ENCODE measurements at places on chromosomes 2 and 18. TPM values are rescaled to one million over a fixed set of nuclear protein-coding genes. Genes with fewer than 3 reads are reported as not detected.
A peak's percentile ranks its signal among the peaks of the same experiment; 100 is the strongest.

GRCh38 chr2:61414674-61415073 lies 56.2 kb downstream of the USP34 start:
- DNase-seq: no peak

Gene CHST10
- total RNA-seq: 11.0 TPM

GRCh38 chr2:236824836-236825235 lies 255.2 kb downstream of the ACKR3 start:
- DNase-seq: no peak

- DNase-seq: no peak
These were observed 127.4 kb downstream of the NDUFA10 start for GRCh38 chr2:239897596-239898235.

DNA sequence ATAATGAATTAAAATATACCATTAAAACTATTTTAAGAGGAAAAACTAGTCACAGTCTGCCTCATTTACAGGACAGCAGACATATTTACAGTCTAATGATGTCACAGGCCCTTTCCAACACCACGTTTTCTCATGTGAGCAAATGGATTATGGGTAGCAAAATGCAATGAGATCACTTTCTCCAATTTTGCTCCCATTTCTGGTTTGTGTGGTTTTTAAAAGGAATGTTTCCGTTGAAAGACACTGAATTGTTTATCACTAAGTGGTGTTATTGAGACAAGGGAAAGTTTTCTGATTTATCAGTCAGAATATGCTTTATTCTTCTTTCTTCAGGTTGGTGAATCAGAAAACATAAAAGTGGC lies 11.4 kb upstream of the NR4A2 start:
- no peak for DNase-seq

Gene ESPNL
- not detected for total RNA-seq

Gene SOX11
- not detected for total RNA-seq

Gene IL36B
- not detected for total RNA-seq

GRCh38 chr2:170716851-170717598 lies 1.9 kb downstream of the SP5 start:
- DNase-seq: no peak

DNA sequence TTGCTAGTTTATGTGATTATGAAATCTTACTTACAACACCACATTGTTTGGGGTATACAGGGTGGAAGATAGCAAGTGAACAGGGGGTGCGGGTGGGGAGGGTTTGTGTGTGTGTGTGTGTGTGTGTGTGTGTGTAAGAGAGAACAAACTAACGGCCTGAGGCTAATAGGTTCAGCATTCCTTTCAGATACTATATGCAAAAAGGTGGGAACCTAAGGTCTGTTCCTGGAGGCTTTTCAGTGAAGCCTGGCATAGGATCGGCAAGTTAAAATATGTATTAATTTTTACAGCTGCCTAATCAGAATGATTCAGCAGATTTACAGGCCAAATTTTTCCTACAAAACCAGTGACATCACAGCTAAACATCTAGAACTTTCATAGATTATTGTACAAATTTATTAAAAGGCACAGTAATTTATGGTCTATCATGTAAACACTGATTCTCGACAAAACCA lies 7.6 kb upstream of the SPDYA start:
- no peak for DNase-seq

DNA sequence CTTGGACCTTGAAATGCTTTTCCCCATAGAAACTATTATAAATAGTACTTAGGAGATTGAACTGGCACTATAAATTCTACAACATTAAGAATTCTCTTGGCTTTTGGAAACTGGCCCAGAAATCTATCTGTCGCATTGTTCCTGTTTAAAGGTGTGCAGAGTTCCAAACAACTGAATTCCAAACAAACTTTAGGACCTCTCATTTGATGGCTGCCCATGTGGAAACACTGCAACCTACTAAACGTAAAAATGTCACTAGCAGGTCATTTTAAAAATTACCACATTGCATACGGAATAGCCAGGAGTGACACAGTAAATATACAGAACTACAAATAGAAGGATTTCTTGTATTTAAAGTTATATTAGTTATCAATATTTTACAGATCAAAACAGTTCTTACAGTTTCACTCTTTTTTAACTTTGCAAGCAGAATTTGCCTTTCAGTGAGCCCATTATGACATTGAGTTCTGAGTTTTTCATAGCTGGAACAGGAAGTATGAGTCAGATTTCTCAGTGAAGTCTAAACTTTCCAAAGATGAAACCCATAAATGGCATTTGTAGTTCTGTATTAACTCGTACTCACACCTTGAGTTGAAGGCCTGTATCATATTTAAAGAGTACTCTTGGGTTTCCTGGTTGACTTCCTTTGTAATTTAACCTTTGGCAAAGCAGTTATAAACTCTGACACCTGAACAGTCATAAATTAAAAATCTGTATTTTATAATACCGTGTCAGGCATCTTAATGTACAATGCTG lies 142.3 kb upstream of the BOD1L2 start:
- no peak for DNase-seq

- no peak for DNase-seq
These were observed 69.7 kb downstream of the LRATD1 start for GRCh38 chr2:14702258-14702657.

DNA sequence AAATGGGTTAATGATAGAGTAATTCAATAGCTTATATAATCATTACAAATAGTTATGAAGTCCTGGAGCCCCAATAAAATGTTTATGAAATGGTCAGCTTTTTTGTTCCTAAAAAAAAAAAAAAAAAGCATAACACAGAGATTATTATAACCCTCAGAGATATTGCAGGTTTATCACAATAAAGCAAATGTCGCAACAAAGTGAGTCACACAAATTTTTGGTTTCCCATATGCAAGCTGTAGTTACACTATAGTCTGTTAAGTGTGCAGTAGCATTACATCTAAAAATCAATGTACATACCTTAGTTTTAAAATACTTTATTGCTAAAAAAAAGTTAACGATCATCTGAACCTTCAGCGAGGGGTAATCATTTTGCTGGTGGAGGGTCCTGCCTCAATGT lies 20.0 kb downstream of the WDFY1 start:
- DNase-seq: no peak

GRCh38 chr2:71498261-71498701 lies 44.9 kb downstream of the DYSF start:
- DNase-seq: no peak

DNA sequence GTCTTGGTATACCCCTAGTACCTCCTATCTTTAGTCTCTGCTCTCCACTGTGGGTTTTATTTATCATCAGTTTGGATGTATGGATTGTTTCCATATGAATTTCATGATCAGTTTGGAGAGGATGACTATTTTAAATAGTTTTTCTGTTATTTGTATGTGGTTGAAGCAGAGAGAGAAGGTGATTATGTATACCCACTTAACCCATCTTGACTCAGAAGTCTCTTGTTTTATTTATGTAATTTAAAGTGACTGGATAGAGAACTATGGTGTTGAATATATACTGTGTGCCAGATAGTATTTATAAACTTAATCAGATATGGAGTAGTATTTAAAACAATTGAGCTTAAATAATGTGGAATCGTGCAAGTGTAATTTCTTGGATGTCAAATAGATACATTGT lies 39.9 kb downstream of the SMAD4 start:
- no peak for DNase-seq

- DNase-seq: no peak
These were observed 27.8 kb downstream of the ANO7 start for GRCh38 chr2:241216211-241216761.

DNA sequence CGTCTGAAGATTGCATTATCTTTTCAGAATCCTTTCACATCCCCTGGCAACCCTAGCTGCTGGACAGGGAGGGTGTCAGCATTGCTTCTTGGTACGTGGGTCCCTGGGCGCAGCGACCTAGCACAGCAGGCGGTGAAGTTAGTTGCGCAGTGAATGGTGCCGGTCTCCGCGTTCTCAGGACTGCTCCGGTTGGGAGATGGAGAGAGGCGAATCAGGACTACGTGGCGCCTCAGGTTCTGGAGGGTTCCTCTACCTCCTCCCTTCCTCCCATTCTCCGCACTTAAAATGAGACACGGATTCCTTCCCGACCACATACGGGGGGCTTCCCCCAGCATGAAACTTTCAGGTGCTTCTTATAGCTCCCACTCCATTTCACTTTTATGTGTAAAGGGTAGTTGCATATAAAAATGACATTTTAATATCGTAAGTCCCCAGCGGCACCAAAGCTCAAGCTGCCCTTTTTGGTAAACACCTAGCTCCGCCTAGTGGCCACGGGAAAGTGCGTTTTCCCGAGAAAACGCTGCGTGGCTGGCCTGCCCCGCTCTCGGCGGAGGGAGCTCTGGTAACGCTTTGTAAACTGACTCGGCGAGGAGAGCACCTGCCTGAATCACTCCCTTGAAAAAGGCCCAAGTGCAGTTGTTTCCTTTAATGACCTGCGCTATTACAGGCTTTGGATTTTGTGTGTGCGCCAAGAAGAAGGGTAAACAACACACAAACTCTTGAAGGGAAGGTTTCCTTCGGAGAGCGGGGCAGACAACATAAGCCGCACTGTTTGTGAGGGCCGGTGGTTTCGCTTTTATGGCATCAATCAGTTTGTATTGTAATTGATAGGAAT lies 32.9 kb upstream of the INHBB start:
- DNase-seq: peak; percentile 45

DNA sequence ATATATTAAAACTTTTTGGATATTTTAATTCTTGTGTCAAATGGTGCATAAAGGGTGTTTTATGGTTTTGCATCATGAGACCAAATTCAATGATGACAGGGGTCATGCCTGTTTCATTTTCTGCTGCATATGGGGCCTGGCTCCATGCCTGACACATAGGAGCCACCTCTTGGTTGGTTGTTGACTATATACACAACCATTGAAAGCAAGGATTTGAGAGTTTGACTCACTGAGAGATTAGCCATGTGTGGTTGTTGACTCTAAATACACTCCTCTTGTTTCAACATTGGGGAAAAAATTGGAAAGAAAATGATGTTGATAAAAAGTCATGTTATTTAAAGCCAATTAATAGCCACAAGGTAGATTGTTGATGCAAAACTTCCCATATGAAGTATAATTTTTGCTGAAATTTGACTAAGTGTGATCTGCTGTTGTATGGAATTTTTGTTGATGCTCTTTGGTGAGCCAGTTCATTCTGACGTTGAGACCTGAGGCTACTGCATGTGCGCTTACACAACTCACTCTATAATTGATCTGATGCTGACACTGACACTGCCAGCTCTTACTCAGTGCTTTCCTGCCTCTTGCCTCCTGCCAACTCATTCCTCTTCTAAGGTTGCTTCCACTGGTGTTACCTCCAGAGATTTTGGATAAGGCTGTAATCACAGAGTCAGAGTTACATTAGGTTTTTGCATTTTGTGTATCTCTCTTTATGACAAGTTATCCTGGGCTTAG lies 446.2 kb upstream of the SLC14A2 start:
- no peak for DNase-seq

DNA sequence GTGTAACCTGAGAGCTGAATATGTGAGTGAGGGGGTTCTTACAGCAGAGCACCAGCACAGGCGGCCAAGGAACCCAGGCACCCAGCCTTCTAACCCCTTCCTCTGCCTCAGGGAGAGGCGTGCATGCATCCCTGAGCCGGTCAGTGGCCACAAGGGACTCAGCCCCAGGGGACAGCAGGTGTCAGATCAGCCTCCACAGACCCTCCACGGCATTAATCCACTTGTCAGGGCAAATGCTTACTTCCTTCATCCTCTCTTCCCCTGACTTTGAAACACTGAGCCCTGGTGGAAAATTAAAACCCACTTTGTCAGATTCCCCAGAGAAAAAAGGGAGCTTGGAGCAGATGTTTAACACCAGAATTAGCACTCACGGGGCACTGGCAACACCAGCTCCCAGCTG lies 60.5 kb upstream of the SMAD2 start:
- no peak for DNase-seq

GRCh38 chr2:133414486-133415209 lies 153.6 kb downstream of the NCKAP5 start:
- no peak for DNase-seq

Gene ASXL2
- total RNA-seq: 72.7 TPM

- DNase-seq: no peak
These were observed 99.1 kb downstream of the SLC25A12 start for GRCh38 chr2:171794918-171795317.

Gene PIAS2
- total RNA-seq: 25.8 TPM

Gene CFAP221
- not detected for total RNA-seq

Gene RAB27B
- 0.22 TPM for total RNA-seq

DNA sequence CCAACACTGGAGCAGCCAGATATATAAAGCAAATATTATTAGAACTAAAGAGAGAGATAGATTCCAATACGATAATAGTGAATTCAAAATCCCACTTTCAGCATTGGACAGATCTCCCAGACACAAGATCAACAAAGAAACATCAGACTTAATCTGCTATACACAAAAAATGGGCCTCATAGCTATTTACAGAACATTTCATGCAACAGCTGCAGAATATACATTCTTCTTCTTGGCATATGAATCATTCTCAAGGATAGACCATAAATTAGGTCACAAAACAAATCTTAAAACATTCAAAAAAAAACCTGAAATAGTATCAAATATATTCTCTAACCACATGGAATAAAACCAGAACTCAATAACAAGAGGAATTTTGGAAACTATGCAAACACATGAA lies 23.8 kb upstream of the BAZ2B start:
- DNase-seq: no peak

GRCh38 chr2:239711911-239712570 lies 311.2 kb upstream of the HDAC4 start:
- DNase-seq: no peak

DNA sequence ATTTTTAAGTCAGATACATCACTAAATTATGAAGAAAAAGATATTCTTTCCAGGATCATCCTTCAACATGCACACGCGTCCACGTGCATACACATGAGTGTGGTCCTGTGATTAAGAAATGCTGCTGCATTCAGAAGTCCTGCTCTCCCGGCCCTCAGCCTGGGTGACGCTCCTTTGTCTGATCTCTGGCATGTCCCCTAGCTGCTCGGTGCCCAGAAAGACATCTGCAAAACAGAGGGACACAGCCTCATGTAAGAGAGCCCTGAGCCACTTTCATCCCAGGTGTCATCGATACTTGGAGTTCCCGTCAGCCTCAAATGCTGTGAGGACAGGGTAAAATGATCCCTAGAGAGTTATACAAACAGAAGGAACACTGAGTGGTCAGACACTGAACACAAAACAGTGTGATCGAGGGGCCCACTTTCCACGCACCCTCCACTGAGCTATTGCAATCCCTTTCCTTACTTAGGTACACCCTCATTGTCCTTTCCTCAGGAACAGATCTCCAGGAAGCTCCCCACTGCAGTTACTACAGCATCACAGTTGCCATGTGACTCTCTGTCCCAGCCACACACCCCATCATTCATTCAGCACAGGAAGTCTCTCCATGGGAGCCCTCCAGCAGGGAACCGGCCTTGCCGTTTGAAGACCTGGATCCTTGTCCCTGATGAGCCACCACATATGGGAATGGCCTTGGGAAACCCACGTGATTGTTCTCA lies 32.1 kb downstream of the CRACDL start:
- DNase-seq: no peak

GRCh38 chr2:191516260-191516659 lies 161.7 kb upstream of the NABP1 start:
- DNase-seq: no peak

DNA sequence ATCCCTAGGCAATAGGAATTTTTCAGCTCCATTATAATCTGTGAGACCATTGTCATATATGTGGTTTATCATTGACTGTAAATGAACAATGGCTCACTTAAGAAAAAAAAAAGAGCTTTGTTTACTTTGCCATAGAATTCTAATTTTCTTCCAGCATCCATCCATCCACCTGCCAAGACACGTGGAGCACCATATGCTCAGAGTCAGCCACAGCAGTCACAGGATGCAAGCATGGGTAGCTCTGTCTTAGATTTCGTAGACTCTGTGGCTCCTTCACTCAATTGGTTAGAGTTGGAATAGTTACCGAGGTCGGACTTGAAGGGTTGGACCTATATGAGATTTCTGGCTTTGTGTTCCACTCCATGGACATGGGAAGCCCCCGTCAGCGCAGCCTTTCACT lies 75.6 kb downstream of the COA5 start:
- no peak for DNase-seq
